ENCODE measurements at places on chromosomes 6 and 20.

DNA sequence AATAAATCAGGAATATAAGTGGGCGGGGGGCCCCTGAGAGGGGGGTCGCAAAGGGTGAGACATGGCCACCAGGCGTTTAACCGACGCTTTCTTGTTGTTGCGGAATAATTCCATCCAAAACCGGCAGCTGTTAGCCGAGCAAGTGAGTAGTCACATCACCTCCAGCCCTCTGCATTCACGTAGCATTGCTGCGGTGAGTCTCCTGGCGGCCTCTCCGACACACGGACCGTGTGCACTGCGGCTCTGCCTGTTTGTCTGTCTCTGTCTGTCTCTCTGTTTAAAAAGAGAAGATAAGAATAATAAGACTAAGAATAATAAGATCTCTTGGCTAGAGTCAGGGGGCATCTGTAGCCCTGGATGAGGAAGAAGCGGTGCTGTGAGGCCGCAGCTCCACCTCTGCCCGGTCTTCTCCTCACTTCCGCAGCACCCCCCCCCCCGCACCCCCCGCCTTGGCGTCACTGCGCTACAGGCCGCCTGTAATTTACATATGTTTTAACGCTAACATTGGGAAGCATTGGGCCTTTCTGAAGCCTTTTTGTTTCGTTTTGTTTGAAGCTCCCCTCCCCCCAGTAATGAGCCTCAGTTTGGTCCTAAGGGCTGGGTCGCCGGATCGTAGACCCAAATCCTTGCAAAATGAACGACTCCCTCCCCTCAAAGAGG, 993 bp downstream of the STX16 start:
- peaks cover 30% of the 10 kb centered on the region for H3K4me1 ChIP-seq
- DNase-seq = peak; percentile 83
- peaks cover 27% of the 10 kb centered on the region for H3K36me3 ChIP-seq
- peak overlapping the region; percentile 99 for H3K4me3 ChIP-seq
- H3K27ac ChIP-seq = peak overlapping the region; percentile 98

- H3K27ac ChIP-seq = no peak overlapping the region
- H3K36me3 ChIP-seq = no peaks in the 10 kb centered on the region
- no peak for DNase-seq
- no peak overlapping the region for H3K4me3 ChIP-seq
Measured at GRCh38 chr6:162698440-162698839, 29.1 kb downstream of the PRKN start.

DNA sequence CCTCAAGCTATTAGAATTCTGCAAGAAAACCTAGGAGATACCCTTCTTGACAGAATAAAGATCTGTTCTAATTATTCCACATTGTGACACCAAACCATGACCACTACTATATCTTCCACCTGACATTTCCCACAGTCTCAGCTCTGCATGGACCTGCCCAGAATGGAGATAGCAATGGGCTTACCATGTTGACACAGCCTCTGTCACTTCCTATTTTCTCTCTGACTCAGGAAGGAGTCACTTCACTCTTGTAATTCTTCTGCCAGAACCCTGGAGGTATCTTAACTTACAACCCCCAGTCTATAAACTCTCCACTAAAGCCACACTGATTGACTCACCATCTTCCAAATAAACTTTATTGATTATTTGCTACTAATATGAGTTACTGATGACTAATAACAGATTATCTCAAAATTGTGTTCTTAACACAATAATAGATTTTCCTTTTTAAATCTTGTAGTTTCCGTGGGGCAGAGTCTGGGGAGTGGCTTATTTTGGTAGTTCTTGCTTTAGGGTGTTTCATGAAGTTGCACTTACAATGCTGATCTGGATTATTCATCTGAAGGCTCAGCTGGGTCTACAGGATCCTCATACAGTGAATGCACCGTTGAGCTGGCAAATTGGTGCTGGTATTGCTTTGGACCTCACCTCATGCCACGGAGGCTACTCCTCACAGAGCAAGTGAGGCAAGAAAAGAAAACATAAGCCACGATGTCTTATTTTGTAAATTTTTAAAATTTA, 869.9 kb downstream of the KIF16B start:
- H3K27me3 ChIP-seq = no peaks in the 10 kb centered on the region
- DNase-seq = no peak
- H3K4me1 ChIP-seq = no peaks in the 10 kb centered on the region

DNA sequence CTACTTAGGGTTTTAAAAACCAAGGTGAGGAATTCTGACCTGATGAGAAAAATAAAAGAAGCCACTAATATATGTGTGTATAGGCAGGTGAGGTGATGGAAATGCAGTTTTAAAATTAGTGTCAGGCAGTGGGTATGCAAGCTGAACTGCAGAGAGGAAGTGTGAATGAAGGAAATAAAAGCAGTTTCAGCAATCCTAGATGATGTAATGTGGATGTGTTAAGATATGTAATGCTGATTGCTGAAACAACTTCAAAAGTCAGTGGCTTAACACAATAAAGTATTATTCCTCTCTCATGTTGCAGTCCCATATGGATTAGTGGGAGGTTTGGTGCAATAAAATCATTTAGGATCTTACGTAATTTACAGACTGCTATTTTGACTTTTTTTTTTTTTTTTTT, 119.9 kb upstream of the ASCC3 start:
- no peak overlapping the region for H3K27ac ChIP-seq
- no peak for DNase-seq
- no peaks in the 10 kb centered on the region for H3K36me3 ChIP-seq
- H3K4me1 ChIP-seq = no peaks in the 10 kb centered on the region

GRCh38 chr6:3669916-3670315, 81.6 kb downstream of the PXDC1 start:
- H3K4me1 ChIP-seq = no peaks in the 10 kb centered on the region
- H3K27me3 ChIP-seq = peaks cover 13% of the 10 kb centered on the region
- no peak overlapping the region for H3K27ac ChIP-seq
- no peaks in the 10 kb centered on the region for H3K36me3 ChIP-seq

DNA sequence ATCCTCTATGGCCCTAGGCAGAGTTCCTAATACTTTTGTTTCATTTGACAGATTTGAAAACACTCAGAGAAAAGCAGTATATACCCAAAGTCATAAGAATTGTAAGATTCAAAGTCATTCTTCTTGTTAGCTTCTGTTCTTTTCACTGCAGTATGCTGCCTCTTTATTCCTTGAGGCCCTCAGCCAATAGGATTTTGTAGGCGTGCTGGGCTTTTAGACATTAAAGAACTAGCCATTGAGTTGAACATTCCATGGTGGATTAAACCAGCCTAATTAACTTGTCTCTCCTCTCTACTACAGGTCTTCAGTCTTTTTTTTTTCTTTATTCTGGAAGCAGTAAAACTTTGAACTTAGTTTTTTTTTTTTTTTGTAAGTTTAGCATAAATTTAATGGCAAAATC, 186.3 kb downstream of the PLCB4 start:
- H3K27me3 ChIP-seq = no peaks in the 10 kb centered on the region
- no peak overlapping the region for H3K27ac ChIP-seq
- no peak for DNase-seq
- H3K36me3 ChIP-seq = no peaks in the 10 kb centered on the region
- no peak overlapping the region for H3K4me3 ChIP-seq

GRCh38 chr6:73263570-73263909, 544 bp upstream of the KHDC1 start:
- H3K4me1 ChIP-seq = peaks cover 33% of the 10 kb centered on the region
- no peaks in the 10 kb centered on the region for H3K27me3 ChIP-seq
- peaks cover 24% of the 10 kb centered on the region for H3K36me3 ChIP-seq

DNA sequence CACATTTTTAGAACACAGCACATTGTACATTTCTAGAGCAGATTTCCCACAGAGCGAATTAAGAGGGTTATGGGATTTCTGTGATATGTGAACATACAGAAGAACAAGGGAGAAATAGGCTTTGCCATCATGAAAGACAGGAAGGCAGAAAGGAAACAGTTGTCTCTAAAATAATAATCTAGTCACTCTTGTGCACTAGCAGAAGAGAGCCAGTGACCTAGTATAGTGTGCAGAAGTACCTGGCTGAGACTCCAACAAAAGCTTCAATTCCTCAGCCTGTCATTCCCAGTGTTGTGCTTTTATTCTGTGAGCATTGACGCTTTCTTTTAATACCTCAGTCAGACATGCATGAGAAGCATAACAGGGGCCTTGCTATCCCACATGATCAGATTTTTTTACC, 17.8 kb upstream of the DCBLD1 start:
- no peak for DNase-seq
- H3K4me1 ChIP-seq = peaks cover 41% of the 10 kb centered on the region
- H3K36me3 ChIP-seq = peaks cover 3% of the 10 kb centered on the region

DNA sequence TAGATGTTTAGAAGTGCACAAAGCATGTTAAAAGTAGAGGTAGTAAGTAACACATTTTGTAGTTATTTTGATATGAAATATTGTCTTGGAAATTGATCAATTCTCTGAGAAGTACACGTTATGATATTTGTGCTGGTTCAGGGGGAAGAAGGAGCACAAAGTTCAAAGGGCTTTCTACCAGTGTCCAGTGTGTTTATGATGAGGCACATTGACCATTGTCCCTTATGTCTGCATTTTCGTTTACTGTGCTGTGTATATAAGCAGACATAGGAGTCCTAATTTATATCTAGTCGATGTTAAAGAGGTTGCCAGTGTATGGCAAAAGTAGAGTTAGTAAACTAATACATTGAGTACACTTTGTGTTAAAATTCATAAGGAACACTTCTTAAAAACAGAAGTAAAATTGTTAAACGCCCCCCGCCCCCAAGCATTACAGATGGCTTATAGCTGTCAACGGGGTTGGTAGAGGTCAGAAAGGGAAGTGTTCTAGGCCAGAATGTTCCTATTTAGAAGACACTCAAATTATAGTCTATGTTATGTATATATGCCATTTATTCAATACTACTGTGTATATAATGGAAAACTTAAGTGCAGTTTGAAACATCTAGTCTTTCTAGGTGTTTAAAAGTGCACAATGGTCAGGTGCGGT, 13.3 kb upstream of the HMGN4 start:
- H3K36me3 ChIP-seq = peaks cover 3% of the 10 kb centered on the region
- H3K4me1 ChIP-seq = peaks cover 26% of the 10 kb centered on the region
- no peaks in the 10 kb centered on the region for H3K27me3 ChIP-seq
- no peak for DNase-seq
